ENCODE measurements at places on chromosomes 3 and 15. TPM values are rescaled to one million over a fixed set of nuclear protein-coding genes. Genes with fewer than 3 reads are reported as not detected.

GRCh38 chr3:191889756-191890155, 428.8 kb downstream of the PYDC2 start:
- no peak overlapping the region for H3K27ac ChIP-seq
- no peak overlapping the region for H3K4me3 ChIP-seq

DNA sequence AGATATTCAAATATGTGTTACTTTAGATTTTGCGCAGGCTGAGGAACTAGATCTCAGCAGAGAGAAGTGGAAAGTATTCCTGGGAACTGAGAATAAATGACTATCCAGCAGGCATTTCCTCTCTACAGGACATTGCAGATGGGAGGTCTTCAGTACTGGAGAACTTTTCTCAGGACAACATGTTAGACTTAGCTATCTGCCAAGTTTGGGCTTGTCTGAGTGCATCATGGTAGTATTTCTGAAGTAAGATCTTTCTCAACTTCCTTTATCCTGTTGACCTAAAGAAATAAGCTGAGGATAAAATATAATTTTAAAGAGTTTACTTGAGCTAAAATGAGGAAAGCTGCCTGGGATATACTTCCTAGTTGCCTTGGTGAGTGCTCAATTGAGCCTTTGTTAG, 167.9 kb upstream of the BCHE start:
- H3K27ac ChIP-seq: no peak overlapping the region
- no peak for DNase-seq
- no peak overlapping the region for H3K4me3 ChIP-seq
- no peaks in the 10 kb centered on the region for H3K4me1 ChIP-seq
- no peaks in the 10 kb centered on the region for H3K27me3 ChIP-seq

DNA sequence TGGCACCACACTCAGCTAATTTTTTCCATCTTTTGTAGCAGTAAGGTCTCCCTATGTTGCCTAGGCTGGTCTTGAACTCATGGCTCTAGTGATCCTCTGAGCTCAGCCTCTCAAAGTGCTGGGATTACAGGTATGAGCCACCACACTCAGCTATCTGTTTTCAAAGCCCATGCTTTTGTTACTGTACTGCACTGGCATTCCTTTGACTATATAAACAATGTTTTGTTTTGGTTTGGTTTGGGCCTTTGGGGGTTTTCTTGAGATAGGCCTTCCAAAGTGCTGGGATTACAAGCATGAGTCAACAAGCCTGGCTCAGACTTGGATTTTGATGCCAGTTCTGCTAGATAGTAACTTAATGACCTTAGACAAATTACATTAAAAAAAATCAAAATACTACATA, 89.7 kb upstream of the GK5 start:
- no peak for DNase-seq
- no peaks in the 10 kb centered on the region for H3K27me3 ChIP-seq
- H3K4me3 ChIP-seq: no peak overlapping the region

- H3K27ac ChIP-seq: no peak overlapping the region
- H3K4me3 ChIP-seq: no peak overlapping the region
- no peak for DNase-seq
- no peaks in the 10 kb centered on the region for H3K36me3 ChIP-seq
Measured at GRCh38 chr3:25380222-25380739, 47.8 kb upstream of the RARB start.

Gene NR2F2
- total RNA-seq: not detected

Gene CD200R1
- 6.4 TPM for total RNA-seq

Measured in activated CD8-positive, alpha-beta T cell treated with anti-CD3 and anti-CD28 coated beads, Interleukin-2, amount 10 ng/mL, durations not matched to agents 7 days and 5 days (primary cell).